Spleen (tissue), 13 donors: ENCODE measurements at places on chromosomes 7 and 10.

GRCh38 chr10:89566095-89566950 is 30.9 kb upstream of the SLC16A12 start:
- no peak for DNase-seq

GRCh38 chr7:27172315-27172774 is 1.8 kb downstream of the HOXA10 start:
- peak; percentile 41 for DNase-seq

DNA sequence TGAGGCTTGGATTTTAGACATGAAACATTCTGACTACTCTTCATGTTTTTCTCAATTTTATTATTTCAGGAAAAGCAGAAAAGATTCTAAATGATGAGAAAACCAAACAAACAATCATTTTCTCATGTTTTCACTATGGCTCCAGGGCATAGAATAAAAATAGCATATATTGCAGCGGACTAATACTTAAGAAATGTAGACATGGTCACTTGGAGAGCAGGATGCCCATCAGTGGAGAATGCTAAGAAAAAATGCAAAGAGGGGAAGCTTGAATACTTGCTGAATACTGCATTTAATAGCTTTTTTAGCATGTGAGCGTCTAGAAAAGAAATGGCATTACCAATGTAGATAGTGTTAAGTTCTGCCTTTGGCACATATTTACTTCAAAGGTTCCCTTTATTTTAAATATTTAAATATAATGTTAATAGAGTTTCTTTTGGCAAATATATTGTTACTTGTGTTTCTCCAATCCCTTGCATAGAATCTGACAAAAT is 107.9 kb downstream of the PPP1R17 start:
- DNase-seq: no peak

- no peak for DNase-seq
Observed at GRCh38 chr7:30596014-30596641, 1.4 kb downstream of the GARS1 start.

- no peak for DNase-seq
Observed at GRCh38 chr10:27893358-27893954, 105.4 kb downstream of the ODAD2 start.

- no peak for DNase-seq
Observed at GRCh38 chr7:37901890-37902524, 14.6 kb downstream of the SFRP4 start.
